Spleen (tissue), 13 donors: ENCODE measurements at places on chromosomes 4 and X.
A peak's percentile ranks its signal among the peaks of the same experiment; 100 is the strongest.

DNA sequence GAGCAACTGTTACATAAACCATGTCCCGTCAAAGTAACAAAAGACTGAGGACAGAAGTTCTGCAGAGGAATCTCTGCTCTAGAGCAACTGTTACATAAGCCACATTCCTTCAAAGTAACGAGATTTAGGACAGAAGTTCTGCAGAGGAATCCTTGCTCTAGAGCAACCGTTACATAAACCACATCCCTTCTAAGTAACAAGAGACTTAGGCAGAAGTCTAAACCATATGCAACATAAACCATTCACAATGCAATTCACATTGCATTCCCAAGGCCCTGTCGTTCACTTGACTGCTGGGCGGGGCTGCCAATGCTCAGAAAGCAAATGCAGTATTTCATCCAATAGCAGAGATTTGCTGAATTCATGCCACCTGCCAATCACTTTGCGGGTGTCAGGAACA is 124.4 kb upstream of the PUDP start:
- DNase-seq, result no peak

- no peak for DNase-seq
These were observed 72.6 kb downstream of the SMARCA5 start for GRCh38 chr4:143586080-143586479.

GRCh38 chr4:147303174-147303872 is 177.6 kb upstream of the EDNRA start:
- DNase-seq, result no peak

- no peak for DNase-seq
These were observed 205.9 kb upstream of the GALNT7 start for GRCh38 chr4:172962564-172963353.

- peak; percentile 73 for DNase-seq
These were observed 35.3 kb upstream of the WAS start for GRCh38 chrX:48648336-48648751.

DNA sequence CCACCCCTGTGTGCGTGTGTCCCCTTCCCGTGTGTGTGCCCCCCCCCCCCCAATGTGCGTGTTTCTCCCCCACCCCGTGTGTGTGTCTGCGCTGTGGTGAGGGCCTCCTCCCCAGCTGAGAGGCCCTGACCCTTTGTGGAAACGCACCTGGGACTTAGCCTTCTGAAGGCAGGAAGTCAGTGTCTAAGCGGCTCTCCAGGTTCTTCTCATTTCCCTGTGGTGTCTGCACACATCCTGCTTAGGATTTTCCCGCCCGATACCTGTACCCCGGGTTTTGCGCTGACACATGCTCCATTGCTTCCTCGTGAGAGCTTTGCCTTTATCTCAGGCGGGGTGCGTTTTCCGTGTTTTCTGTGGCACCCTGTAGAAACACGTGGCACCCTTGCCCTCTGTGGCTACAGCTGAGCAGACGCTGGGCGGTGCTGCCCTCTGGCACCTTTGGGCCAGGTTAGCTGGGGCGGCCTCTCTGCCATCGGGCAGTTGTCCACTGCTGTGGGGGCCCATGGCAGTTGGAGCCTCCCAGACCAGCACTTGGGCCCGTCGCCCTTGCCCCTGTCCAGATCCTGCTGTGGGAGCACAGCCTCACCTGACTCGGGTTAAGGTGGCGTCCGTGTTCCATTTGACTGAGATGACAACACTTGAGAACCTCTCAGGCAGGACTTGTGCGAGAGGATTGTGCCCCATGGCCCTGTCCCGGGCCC is 26.3 kb downstream of the MAEA start:
- no peak for DNase-seq

DNA sequence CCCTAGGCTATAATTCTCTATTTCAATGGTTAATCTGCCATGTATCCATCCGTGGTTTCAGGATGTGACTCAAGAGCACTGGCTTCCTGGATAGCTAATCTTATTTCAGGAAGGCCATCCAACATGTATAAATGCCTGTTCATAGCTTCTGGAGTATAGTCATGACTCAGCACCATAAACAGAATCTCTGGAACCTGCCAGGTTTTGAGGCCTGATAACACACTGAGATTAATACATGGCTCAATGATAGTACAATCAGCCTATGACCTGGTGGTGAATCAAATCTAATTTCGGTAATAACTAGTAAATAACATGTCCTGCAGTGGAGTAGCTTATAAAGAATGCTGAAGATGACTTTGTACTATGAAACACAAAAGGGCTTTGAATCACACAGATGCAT is 5.7 kb upstream of the IL13RA2 start:
- DNase-seq, result no peak

DNA sequence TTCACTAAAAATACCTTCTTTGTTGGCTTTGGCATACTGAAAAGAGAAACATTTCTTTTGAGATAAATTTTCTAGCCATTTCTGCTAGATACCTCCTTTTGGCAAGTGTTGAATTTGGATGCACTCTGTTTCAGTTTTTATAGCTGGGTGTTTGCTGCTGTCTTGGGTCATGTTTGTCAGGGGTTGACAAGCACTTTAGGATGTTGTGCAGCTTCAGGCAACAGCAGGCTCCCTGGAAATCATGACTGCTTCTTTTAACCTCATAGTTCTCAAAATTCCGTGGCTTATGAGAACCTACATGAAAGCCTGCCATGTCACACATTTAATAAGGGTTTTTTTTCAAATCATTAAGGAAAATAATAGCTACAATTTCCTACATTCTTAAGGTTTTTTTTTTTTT is 36.7 kb downstream of the CCSER1 start:
- no peak for DNase-seq

- DNase-seq, result no peak
These were observed 1906.2 kb downstream of the C4orf33 start for GRCh38 chr4:131002132-131002531.

GRCh38 chrX:63754136-63754859 is 30.7 kb downstream of the ARHGEF9 start:
- DNase-seq, result no peak

- DNase-seq, result no peak
These were observed 262.1 kb upstream of the CXXC4 start for GRCh38 chr4:104756837-104757236.

- no peak for DNase-seq
These were observed 803.4 kb downstream of the TRIML1 start for GRCh38 chr4:188942606-188943005.

- DNase-seq, result no peak
These were observed 38.8 kb upstream of the AFAP1 start for GRCh38 chr4:7978489-7978888.

DNA sequence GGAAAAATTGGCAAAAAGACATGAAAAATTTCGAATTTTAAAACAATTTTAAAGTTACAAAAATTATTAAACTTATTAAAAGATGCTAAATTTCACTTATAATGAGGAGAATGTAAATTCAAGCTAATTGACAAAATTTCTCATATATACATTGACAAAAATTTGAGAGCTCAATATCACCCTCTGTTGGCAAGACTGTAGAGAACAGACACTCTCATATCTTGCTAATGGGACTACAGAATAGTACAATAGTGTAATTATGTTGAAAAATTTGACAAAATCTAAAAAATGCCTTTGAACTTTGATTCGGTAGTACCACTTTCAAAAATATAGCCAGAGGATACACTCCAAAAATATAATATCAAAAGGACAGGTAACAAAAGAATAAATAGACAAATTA is 29.8 kb downstream of the DCAF8L2 start:
- no peak for DNase-seq

DNA sequence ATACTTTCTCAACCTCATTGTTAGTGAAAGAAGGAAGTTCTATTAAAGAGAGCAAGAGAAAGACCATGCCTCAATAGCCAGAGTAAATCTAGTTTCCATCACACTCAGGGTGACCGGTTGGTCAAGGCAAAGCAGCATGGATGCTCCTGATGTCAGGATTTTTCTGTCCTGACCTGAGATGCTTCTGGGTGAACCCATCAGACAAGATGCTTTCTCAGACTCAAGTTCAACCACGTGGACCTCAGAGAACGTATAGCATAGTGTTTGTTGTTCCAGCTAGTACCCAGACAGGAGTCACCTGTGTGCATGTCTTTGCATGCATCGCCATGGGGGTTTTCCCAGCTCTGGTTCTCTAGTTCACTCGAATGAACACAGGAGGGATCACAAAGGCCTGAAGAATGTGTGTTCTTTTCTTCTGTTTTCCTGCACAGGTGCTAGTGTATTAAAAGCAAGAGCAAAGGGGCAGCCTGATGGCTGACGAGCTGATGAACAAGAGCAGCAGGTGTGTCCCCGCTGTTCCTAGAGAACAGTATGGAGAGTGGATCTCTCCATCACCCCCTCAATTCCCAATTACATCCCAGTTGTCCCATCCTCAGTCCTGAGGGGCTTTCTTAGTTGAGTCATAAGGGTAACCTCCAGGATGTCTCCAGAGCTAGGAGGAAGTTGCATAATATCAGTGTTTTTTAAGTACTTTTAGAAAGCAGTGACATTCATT is 110.5 kb upstream of the ENPP6 start:
- DNase-seq, result no peak

- DNase-seq, result no peak
These were observed 7.8 kb downstream of the DIAPH2 start for GRCh38 chrX:96692454-96692853.

DNA sequence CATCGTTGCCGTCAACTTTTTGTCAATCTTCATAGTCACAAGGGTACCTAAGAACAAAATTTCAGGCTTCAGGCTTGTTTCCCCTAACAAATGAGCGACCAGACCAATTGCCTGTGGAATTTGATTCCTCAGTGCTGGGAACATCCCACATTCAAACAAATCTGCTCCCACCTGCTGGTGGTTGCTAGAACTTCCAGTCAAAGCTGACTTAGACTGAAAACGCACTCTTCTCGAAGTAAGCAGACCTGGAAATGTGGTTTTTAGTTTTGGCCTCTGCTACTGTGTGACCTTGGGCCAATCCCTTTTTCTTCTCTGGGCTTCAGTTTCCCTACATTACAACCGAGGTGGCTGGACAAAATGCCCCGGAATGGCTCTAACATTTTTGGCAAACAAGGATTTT is 1.8 kb upstream of the GABRQ start:
- DNase-seq, result no peak

DNA sequence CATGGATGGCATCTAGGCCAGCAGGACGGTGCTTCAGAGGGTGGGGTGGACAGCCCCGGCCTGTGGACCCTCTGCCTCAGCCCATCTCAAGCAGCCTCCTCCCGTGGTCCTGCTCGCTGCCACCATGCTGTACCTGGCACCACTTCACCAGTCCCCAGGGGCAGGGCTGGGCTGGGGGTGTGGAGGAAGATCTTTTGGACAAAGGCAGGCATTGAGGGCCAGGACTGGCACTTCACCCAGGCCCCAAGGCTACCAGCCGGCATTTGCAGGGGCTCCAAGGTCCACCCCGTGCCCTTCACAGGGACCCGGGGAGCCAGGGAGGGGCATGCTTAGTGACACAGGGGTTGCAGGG is 713 bp downstream of the PLXNB3 start:
- peak; percentile 69 for DNase-seq

- DNase-seq, result no peak
These were observed 15.1 kb downstream of the PPEF1 start for GRCh38 chrX:18722500-18723071.

DNA sequence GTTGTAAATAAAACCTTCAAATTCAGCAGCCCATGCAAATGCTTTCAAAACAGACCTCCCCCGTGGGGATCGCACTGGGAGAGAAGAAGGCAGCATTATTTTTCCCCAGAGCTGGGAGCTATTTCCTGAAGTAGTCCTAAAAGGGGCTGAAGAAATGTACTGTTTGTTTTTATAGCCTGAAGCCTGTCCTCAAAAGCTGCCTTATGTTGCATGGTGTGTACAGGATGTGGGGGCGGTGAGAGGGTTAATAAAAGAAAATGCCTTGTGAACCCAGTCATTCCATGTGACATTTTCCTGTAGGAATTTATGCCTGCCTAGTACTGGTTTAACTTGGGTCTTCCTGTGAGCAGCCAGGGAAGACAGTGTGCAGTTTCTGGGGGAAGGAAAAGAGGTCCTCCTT is 144.1 kb downstream of the SOWAHB start:
- no peak for DNase-seq

DNA sequence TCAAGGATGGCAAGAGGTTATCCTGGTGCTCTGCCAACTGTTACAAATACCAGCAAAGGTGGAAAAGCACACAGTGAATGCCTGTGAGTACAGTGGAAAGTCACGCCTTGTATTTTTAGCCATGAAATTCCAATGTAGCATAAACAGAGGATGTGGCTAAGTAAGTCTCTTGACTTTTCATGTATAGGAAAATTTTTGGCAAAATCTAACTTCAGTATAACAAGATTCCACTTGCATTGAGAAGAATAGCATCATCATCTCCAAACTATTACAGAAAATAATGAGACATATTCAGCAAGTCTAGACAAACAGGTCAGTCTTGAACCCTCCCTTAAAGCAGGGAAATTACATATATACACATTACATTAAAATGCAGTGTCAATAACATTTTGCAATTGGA is 7.9 kb downstream of the SLC10A6 start:
- no peak for DNase-seq
